Gastrocnemius medialis (tissue), 4 donors: ENCODE measurements at places on chromosomes 4 and X. TPM values are rescaled to one million over a fixed set of nuclear protein-coding genes. Genes with fewer than 3 reads are reported as not detected.

GRCh38 chrX:10352536-10352935, 195.8 kb downstream of the CLCN4 start:
- no peak overlapping the region for H3K4me3 ChIP-seq
- H3K27ac ChIP-seq = no peak overlapping the region
- no peaks in the 10 kb centered on the region for H3K4me1 ChIP-seq
- DNase-seq = no peak
- H3K27me3 ChIP-seq = no peaks in the 10 kb centered on the region
- no peaks in the 10 kb centered on the region for H3K36me3 ChIP-seq

DNA sequence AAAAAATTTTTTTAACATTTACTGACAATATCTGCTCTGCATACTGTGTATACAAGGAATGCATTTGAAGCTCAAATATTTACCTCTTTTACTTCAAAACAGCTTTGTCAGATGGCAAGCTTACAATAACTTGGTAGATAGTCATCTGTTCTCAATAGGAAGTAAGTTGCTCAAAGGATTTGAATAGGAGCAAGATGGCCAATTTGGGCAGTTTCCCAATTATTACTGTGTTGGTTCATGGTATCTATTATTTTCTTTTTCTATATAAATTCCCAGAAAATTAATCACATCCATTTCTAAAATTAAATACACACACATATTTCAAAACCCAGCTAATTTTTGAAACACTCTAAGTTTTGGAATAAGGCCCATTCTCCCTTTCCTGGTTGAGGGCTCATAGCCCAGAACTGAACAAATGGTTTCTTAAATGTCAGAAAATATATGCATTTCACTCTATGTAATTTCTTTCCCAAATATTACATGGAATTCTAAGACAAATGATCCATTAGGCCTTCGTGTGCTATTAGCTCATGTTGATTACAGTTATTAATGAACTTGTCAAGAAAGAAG, 60.2 kb upstream of the BLTP1 start:
- H3K36me3 ChIP-seq = no peaks in the 10 kb centered on the region
- no peak for DNase-seq
- H3K4me3 ChIP-seq = no peak overlapping the region

- H3K4me1 ChIP-seq = no peaks in the 10 kb centered on the region
- no peak overlapping the region for H3K27ac ChIP-seq
- H3K4me3 ChIP-seq = no peak overlapping the region
- DNase-seq = no peak
- no peaks in the 10 kb centered on the region for H3K27me3 ChIP-seq
- H3K36me3 ChIP-seq = no peaks in the 10 kb centered on the region
Measured at GRCh38 chr4:168441412-168441811, 38.9 kb downstream of the DDX60L start.

CSAG3 gene
- not detected for total RNA-seq

ETNPPL gene
- total RNA-seq = 2.2 TPM

DNA sequence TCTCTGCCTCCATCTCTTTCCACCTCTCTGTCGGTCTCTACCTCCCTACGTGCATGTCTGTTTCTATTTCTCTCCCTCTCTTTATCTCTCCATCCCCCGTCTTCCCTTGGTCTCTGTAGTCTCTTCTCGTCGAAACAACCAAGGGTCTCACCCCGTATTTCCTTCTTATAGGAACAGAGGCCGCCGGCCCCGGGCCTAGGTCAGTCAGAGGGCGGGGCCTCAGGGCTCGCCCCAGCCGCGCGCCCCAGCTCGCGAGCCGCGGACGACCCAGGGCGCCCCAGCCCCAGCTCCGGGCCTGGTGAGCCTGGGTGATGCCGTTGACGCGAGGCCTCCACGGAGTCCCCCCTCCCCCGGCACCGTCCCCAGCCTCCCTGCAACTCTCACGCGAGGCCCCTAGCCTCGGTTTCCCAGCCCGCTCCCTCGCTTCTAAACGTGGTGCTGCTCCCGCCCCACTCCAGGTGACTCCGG, 6.6 kb downstream of the TIMM17B start:
- peaks cover 4% of the 10 kb centered on the region for H3K36me3 ChIP-seq
- no peaks in the 10 kb centered on the region for H3K27me3 ChIP-seq
- H3K4me3 ChIP-seq = peak overlapping the region; percentile 64
- no peak for DNase-seq
- H3K4me1 ChIP-seq = peaks cover 4% of the 10 kb centered on the region
- H3K27ac ChIP-seq = peak overlapping the region; percentile 78

DNA sequence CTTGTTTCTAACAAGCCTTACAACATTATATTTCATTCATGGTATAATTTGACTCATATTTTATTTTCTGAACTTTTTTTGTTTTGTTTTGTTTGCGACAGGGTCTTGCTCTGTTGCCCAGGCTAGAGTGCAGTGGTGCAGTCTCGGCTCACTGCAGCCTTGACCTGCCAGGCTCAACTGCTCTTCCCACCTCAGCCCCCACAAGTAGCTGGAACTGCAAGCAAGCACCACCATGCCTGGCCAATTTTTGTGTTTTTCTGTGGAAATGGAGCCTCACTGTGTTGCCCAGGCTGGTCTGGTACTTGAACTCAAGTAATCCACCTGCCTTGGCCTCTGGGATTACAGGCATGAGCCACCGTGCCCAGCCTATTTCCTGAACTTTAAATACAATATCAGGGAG, 42.5 kb downstream of the GRID2 start:
- no peaks in the 10 kb centered on the region for H3K27me3 ChIP-seq
- H3K4me1 ChIP-seq = no peaks in the 10 kb centered on the region
- no peak for DNase-seq
- H3K27ac ChIP-seq = no peak overlapping the region

DNA sequence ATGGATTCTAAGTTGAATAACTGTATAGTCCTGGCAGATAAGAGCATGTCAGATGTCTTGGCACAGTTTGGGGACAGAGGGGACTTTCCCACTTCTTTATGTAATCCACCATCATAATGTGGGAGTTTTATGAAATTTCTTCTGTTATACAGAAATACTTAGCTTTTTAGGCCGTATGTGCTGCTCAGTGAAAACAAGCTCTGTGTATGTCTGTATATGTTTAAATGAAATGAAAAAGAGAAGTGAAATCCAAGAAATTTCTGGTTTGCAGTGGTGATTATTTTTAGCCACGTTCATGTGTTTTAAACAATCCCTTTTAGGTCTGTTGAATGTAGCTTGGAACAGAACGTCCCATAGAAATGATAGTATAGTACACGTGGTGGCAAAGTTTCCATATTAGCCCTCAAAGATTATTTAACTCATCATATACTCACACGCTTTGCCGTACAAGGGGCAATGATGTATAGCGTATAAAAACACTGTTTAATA, 41.0 kb downstream of the GAB1 start:
- H3K27ac ChIP-seq = peak overlapping the region; percentile 69
- H3K4me1 ChIP-seq = peaks cover 94% of the 10 kb centered on the region
- H3K4me3 ChIP-seq = no peak overlapping the region
- no peaks in the 10 kb centered on the region for H3K36me3 ChIP-seq
- H3K27me3 ChIP-seq = no peaks in the 10 kb centered on the region

BTK gene
- total RNA-seq = 1.00 TPM
